Airway epithelial cell (primary cell): ENCODE measurements at places on chromosomes 5 and 9. TPM values are rescaled to one million over a fixed set of nuclear protein-coding genes. Genes with fewer than 3 reads are reported as not detected.

The ESM1 gene
- 0.14 and 0.56 TPM in 2 replicates for total RNA-seq

The ARHGEF37 gene
- 11.4 and 14.7 TPM in 2 replicates for total RNA-seq

The ATP10B gene
- total RNA-seq, result 3.1 and 3.9 TPM in 2 replicates

The PFN3 gene
- total RNA-seq, result not detected in 2 replicates

The SPINK13 gene
- not detected in 2 replicates for total RNA-seq

The GLDC gene
- 1.4 and 1.7 TPM in 2 replicates for total RNA-seq

The TEX10 gene
- total RNA-seq, result 26.1 and 27.5 TPM in 2 replicates

The LCN10 gene
- total RNA-seq, result not detected in 2 replicates

The SPATA31C2 gene
- total RNA-seq, result not detected in 2 replicates

The TYRP1 gene
- total RNA-seq, result not detected in 2 replicates

The STKLD1 gene
- total RNA-seq, result 0.79 TPM in 1 of 2 replicates, not detected in the other

The ZNF883 gene
- total RNA-seq, result 3.5 and 5.9 TPM in 2 replicates
